Stimulated activated memory B cell treated with anti-CD40 and anti-IgM and Interleukin-4, amounts not matched to agents 10 μg/mL and 1 μg/mL and 100 μg/mL, for 72 hours (primary cell): ENCODE measurements at places on chromosomes 7 and 10.
A peak's percentile ranks its signal among the peaks of the same experiment; 100 is the strongest.

DNA sequence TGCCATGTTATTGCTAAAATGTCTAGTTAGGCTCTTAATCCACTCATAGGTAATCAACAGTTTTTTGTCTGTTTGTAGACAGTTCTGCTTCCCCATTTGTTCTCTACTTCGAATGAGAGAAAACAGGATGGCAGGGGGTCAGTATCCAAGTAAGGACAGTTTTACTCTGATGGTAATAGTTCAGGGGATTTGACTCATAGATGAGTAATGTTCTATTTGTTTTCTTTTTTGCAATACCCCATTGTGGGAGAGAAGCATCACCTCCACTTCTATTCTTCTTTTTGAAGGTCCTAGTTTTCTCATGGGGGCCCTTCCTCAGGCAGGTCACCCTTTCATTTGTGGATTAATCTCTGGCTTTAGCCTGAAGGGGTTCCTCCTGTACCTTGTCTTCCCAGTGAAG lies 13.9 kb downstream of the PCLO start:
- ATAC-seq = no peak

GRCh38 chr7:130896051-130896881 lies 162.3 kb upstream of the KLF14 start:
- ATAC-seq = no peak

- ATAC-seq = no peak
Observed at GRCh38 chr7:114819616-114820362, 102.1 kb upstream of the MDFIC start.

GRCh38 chr7:54664235-54665228 lies 94.5 kb downstream of the SEC61G start:
- peak; percentile 60 for ATAC-seq

- no peak for ATAC-seq
Observed at GRCh38 chr10:128739930-128740329, 613.7 kb upstream of the MKI67 start.

DNA sequence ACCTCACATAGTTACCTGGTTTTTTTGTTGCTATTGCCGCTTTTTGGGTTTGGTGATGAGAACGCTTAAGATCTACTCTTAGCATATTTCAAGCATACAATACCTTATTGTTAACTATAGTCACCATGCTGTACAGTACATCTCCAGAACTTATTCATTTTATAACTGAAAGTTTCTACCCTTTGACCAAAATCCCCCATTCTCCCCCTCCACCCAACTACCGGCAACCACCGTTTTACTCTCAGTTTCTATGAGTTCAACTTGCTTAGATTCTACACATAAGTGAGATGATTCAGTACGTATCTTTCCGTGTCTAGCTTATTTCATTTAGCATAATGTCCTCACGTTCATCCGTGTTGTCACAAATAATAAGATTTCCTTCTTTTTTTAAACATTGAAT lies 86.7 kb upstream of the IL6 start:
- peak; percentile 93 for ATAC-seq

DNA sequence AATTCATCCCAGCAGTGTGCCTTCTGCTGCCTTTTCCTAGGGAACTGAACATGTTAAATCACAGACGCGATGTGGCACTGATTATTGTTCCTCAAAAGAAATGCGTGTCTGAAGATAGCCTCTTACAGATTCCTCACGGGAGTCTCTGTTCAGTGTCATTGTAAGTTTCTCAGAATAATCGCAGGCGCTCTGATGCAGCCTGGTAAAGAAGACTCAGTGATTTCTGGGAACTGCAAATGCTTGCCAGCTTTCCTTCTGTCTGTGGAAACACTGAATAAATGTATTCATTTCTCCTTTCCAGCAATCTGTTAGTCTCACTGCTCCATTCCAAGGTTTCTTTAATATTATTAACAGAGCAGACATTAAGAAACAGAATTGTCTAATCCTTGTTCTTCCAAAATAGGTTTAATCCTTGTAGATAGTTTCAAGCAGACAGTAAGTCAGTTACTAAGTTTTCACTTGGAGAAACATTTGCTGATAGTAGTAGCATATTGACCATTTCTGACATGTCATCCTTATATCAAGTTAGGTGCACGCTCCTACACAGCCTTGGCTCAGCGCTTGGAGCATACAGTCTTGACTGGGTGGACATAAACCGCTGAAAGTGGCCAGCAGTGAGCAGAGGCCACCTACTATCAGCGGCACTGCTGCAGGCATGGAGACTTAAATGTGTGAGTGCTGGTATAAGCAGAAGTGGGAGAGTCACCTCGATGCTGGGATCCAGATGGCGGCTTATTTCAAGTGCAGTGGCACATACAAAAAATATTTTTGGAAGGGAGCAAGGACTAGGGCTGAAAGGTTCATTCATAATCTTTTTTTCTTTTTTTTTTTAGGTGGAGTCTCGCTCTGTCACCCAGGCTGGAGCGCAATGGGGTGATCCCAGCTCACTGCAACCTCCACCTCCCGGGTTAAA lies 27.7 kb downstream of the MMRN2 start:
- ATAC-seq = no peak

DNA sequence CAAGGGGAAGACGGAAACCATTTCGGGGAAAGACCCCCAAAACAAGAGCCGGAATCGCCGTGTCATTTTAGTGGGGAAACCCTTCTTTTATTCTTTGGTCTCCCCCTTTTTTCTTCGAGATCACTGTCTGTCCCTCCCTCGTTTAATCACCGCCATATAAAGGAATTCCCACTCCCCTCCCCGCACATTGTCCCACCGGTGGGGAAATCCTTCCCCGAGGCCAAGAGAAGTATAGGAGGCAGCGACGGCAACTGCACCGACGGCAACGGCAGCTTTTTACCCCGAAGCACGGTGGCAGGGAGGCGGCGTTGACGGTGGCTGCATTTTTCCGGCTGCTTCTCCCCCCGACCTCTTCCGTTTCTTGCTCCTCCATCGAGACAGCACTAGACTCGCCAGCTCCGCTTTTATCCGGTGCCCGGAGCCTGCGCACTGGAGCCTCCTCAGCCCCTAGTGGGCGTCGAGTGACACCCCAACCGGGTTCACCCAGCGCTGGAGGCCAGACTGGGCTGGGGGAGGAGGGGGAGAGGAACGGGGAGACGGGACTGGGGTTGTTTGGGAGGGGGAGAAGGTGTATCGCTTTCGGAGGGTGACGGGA lies 687 bp upstream of the KMT2E start:
- peak; percentile 82 for ATAC-seq

DNA sequence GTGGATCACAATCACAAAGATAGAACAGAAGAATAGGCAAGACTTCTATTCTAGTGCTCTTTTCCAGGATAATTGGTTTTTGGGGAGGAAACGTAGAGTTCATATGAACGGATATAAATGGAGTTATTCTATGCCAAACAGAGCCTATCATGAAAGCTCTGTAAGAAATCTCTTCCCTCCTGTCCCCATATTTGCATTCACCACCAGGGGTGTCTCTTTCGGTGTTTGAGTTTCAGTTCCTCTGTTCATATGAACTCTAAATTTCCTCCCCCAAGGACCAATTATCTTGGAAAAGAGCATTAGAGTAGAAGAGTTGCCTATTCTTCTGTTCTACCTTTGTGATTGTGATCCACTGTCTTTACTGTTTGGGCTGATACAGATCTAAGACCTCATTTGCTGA lies 48.3 kb upstream of the CDC14C start:
- ATAC-seq = no peak

- no peak for ATAC-seq
Observed at GRCh38 chr10:29545122-29545521, 89.6 kb downstream of the SVIL start.

DNA sequence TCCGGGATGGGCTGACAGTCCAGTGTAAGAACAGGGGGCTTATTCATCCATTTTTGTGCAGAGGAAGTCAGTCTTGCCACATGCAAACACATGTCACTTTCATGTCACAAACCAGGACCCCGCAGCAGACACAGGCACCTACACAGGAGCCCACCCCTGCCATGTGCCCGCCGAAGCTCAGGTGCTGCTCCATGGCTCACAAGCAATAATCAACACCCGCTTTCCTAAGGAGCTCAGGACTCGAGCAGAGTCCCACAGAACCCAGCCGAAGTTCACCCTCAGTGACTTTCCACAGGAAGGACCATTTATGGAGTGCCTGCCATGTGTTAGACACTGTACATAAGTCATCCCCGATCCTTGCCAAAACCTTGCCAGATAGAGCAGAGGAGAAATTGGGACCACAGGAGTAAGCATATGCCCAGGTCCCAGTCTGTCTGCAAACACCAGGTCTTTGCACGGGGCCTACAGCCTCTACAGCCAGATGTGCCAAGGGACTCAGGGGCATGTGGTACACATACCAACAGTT lies 99.4 kb downstream of the EBF3 start:
- no peak for ATAC-seq

DNA sequence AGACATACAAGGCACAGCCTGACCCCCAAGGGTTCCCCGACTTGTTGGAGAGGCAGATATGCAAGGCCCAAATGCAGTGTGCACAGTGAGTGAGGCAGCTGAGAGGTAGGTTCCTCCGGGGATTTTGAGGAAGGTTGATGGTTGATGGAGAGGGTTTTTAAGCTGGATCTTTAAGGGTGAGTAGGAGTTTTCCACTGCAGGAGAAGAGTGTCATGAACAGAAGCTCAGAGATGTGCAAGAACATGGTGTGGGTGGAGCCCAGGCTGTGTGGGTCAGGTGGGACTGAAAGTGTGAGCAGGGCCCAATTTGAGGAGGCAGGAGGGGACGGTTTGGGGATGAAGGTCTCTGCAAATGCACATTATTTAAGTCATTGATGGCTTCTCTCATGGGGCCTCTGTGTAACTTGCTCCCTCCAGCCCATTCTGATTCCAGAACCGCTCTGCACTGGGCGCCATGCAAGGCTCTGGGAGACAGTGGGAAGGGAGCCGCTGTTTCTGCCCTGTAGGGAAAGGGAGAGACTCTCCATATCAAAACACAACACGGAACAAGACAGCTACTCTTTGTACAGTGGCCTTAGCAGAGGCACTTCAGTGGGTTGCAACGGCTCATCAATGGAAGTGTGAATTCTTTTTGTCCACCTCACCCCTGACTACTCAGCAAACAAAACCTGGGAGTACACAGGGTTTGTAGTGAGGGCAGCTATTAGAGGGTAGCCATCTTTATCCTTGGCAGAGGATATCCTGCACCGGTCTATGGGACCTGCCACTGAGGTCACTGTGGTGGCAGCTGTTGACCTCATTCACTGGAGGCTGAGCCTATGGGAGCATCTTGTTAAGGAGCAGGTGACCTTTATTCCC lies 29.7 kb downstream of the RAMP3 start:
- no peak for ATAC-seq

GRCh38 chr10:53123311-53123710 lies 350.7 kb upstream of the MBL2 start:
- no peak for ATAC-seq

DNA sequence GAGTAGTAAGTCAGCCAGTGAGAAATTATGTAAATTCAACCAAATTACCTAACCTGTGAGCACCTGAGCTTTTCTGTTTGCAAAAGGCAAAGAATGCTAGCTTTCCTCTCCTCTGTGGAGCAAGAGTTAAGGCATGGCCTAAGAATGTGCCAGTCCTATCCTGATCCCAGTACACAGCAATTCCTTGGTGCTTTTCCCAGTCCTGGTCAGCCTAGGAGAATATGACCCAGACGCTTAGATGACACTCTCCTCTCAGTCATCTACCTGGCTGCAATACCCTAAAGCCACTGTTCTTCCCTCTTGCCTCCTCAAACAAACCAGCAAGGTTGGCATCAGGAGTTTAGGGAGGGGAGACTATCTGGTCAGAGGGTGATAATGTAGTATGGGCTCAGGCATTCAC lies 4.1 kb downstream of the PDLIM1 start:
- no peak for ATAC-seq

DNA sequence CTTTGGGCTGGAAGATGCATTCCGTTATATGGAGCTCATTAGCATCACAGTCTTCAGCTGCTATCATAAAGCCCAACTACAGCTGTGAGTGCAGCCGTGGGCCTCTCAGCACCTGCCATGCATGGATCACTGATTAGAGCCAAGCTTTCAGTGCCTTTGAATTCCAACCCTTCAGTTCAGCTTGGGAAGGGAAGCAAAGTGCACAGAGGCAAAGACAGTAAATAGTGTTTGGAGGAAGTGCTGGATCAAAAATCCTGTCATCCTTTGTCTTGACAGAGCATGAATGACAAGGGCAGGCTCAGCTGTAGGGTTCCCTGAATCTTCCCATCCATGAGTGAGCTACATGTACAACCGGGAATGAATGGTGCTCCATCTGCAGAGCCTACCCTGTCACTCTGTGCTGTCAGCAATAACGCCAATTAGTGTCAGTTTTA lies 153.7 kb downstream of the DNAJB9 start:
- ATAC-seq = no peak

DNA sequence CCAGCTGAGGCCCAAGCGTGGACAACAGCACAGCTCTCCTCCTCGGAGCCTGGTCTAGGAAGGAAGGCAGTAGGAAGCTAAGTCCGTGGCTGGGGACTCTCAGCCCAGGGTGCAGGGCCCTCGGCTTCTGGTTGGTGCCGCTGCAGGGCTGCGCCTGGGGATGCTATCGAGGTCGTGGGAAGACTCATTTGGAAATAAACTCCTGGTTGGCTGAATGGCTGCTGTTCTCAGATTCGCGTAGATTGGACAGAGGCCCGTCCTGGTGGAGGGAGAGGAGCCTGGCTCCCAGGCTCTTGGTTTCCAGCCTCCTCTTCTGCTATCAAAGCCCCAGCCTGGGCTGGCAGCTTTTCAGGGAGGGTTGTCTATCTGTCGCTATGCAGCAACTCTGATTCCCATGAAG lies 152.6 kb upstream of the FZD8 start:
- peak; percentile 13 for ATAC-seq

GRCh38 chr10:62178568-62178967 lies 90.1 kb downstream of the RTKN2 start:
- no peak for ATAC-seq

- ATAC-seq = no peak
Observed at GRCh38 chr10:132170561-132171361, 16.0 kb upstream of the DPYSL4 start.

- no peak for ATAC-seq
Observed at GRCh38 chr10:24618401-24618800, 105.3 kb downstream of the ARHGAP21 start.
